Motor neuron (in vitro differentiated cells): ENCODE measurements at places on chromosomes 4 and X. TPM values are rescaled to one million over a fixed set of nuclear protein-coding genes. Genes with fewer than 3 reads are reported as not detected.

GRCh38 chr4:141890279-141890678, 253.9 kb downstream of the IL15 start:
- no peak for ATAC-seq

GRCh38 chr4:123984886-123985285, 588.3 kb downstream of the SPRY1 start:
- ATAC-seq, result no peak

- ATAC-seq, result no peak
These were observed 685 bp downstream of the TASL start for GRCh38 chrX:30576881-30577280.

DNA sequence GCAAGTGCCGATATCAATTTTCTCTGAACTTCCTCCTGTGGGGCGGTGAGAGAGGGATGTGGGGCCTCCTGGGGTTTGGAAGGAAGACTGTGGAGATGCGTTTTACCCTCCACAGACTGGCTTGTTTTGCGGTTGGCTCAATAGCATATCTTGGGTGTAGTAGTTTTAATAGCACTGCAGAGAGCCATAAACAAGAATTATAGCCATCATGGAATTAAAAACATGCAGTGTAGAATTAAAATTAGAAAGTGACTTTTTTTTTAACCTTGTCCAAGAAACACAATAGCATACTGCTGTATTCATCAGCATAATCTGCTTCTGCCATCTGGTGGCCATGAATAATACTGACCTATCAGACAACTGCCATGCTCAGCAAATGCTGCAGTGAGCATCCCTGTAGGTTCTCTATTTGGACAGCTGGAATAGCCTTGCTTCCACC, 47.3 kb upstream of the SCML1 start:
- ATAC-seq, result peak; percentile 98

DNA sequence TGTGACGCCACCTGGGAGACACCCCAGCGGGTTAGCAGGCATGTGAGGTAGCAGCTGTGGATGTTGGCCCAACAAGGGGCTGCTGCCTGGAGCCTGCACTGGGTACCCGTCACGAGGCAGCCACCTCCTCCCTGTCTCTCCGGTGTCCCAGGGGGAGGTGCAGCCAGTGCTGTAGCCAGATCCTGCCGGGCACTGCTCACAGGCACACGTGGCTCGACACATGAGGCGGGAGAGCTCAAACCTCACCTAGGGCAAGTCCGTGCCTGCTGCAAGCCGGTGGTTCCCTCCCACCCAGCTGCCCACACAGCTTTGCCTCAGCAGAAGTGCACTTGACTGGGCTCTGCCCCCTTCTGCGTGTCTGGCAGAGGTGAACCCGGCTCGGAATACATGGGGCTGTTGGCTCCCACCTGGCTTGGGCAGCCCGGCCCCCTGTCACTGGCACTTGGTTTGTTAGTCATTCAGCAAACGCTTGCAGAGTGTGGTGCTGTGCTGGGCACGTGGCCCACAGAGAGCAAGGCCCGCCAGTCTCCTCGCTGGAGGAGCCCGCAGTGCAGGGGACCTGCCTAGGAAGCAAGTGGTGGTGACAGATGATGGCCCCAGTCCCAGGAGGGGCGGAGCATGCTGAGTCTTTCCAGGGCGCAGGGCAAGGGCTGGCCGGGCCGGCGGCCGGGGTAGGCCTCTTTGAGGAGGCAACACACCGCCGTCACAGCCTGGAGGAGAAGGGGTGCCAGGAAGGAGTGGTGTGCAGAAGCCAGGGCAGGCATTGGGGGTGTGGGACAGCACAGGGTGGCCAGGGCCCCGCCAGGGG, 10.1 kb upstream of the SH3TC1 start:
- ATAC-seq, result no peak

DNA sequence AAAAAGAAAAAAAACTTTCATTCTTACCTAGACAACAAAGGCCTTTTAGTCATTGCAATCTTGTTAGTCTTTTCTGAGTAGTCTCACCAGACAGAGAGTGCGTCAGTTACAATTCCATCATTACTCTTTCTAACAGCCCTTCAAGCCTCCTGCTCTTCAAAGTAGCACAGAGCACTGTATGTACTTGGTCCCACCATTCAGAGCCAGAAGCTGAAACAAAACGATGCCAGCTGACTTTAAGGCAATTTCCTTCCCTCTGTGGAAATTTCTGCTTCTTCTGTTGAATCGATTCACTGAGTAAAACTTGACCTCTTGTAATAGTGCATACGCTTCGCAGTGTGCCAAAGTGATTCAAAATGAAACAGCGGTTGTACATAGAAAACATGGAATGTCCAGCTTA, 57.7 kb upstream of the TENM3 start:
- ATAC-seq, result peak; percentile 85

Gene PRSS12
- total RNA-seq, result 1.9 and 2.6 TPM in 2 replicates

Gene MAGEB18
- not detected in 2 replicates for total RNA-seq

DNA sequence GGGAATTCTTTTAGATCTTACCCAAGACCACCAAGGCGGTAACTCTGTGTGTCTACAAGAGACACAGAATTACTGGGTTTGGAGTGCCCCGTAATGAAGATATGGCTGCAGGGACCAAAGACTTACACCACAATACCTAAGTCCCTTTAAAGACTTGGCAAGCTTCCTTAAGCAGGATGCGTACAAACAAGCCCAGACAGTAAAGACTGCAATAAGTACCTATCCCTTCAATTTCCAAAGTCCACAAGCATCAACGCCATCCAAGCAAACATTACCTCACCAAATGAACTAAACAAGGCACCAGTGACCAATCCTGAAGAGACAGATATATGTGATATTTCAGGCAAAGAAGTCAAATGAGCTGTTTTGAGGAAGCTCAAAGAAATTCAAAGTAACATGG, 42.3 kb upstream of the RNF128 start:
- no peak for ATAC-seq

- ATAC-seq, result no peak
These were observed 76.0 kb downstream of the INTS6L start for GRCh38 chrX:135596495-135596894.

DNA sequence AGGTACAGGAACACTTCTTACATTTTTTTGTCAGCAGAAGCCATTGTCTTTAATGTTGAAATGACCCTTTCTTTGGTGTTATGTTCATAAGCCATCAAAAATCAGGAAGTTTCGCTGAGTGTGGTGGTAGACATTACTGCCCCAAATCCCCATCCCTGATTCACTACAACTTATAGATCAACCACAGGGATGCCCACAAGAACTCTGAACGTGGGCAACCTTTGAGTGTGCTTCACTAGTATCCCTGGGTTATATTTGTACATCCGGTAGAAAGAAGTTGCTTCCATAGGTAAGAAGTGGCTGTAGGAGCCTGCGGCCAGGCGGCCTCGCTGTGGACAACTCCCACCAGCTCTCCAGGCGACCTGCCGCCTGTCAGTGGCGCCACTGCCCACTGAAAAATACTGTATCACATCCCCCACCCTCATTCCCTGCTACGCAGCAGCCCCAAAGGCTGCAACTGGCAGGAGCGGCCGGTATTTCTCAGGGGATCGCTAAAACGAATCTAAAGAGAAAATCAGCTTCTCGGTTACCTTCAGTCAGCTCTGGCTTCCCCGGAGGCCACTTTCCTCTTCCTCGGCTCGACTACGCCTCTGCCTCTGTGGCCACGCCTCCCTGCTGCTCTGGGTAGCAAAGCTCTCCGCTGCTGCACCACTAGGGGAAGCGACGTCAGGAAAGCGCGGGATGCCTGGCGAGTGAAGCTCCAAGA, 13.9 kb upstream of the ETDC start:
- peak; percentile 98 for ATAC-seq

- no peak for ATAC-seq
These were observed 102.2 kb downstream of the PTCHD1 start for GRCh38 chrX:23436875-23437274.

Gene SPANXN4
- not detected in 2 replicates for total RNA-seq

Gene ERVMER34-1
- 0.14 and 0.16 TPM in 2 replicates for total RNA-seq
